ENCODE measurements at places on chromosomes 16 and 17.
A peak's percentile ranks its signal among the peaks of the same experiment; 100 is the strongest.

- DNase-seq = no peak
Observed at GRCh38 chr16:10037751-10038150, 144.5 kb downstream of the GRIN2A start.

GRCh38 chr16:30369091-30369937 lies 980 bp downstream of the TBC1D10B start:
- DNase-seq = no peak

DNA sequence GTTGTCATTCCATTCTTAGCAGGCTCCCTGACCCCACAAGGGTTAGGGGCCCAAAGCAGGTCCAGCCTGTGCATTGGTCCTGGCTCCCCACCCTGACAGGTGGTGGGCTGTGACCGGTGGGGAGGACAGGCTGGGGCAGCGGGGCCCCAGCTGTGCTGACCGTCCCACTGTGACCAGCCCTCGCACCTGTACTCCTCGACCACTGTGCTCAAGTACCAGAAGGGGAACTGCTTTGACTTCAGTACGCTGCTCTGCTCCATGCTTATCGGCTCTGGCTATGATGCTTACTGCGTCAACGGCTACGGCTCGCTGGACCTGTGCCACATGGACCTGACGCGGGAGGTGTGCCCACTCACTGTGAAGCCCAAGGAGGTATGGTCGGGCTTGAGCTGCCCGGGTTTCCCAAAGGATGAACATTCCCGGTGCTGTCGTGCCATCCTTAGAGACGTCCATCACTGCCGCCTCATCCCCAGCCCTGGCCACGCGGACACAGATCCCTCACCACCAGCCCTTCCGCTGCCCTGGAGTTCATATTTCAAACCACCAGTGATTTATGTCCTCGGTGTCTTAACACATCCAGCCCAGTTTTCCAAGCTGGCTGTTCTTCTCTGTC lies 7.3 kb downstream of the DRC7 start:
- no peak for DNase-seq

DNA sequence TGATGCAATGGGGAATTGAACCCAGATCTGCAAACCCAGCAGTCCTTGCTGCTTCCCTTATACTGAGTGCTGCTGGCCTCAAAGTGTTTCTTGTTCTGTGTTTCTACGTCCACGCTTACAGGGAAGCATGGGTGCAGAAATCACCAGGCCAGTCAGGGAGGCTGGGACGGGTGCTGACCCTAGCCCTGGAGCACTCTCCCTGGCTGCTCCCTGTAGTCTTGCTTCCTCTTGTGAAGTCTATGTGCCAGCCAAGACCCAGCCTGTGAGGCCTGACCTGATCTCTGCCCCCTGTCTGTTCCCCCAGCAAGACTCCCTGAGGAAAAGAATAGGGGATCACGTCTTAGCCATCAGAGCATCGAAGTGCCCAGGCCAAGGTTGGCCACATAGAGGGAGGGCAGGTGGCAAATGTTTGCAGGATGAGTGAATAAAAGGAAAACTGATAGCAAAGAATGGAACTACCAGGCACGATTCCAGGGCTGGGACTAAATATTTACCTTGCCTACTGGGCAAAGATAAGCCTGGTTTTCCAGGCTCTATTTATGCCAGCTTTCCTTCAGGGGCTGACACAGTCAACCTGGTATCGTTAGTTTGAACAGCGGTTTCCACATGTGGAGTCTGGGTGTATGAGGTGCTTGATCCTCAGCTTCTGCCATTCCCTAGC lies 41.2 kb upstream of the RHOT1 start:
- DNase-seq = no peak

GRCh38 chr17:82399041-82399441 lies 19.1 kb upstream of the HEXD start:
- DNase-seq = no peak

GRCh38 chr16:87143661-87144121 lies 173.5 kb downstream of the C16orf95 start:
- DNase-seq = no peak

DNA sequence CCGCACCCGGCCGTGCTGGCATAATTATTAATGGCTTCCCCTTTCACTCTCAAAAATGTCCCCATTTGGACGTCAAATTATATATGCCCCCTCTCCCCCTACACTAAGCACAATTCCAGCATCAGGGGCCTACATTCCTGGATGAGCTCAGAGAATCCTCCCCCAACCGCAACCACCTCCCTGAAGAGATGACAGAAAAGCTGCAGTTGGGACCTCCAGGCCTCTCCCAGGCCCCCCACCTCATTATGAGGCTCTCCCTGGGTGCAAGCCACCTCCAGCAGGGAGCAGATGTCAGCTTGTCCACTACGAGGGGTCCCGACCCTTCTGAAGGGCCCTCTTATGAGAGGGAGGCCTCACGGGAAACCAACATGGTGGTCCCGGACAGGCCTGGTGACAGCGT lies 18.5 kb upstream of the NCBP3 start:
- DNase-seq = no peak

DNA sequence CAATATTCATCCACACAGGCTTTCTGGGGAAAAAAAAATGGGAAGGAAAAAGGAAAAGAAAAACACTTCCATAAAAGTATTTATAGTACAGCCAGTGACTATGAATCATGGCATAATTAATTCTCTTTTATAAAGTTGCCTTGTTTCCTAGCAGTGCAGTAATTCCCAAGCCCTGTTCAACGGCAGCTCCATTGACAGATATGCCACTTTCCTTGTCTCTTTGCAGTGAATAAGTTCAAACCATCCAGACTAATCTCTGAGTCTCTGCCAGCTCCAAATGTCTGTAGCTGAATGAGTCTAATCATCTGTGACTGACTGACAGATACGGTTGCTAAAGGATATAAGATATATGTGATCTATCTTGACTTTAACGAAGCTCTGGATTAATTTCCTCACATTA lies 52.9 kb upstream of the KCNJ16 start:
- no peak for DNase-seq

- no peak for DNase-seq
Observed at GRCh38 chr16:51591480-51591879, 440.4 kb upstream of the SALL1 start.

GRCh38 chr16:845351-845745 lies 44.8 kb upstream of the GNG13 start:
- DNase-seq = no peak

GRCh38 chr16:80993307-80993706 lies 13.4 kb downstream of the CMC2 start:
- no peak for DNase-seq

- DNase-seq = no peak
Observed at GRCh38 chr16:11963706-11964105, 1.3 kb upstream of the TNFRSF17 start.

DNA sequence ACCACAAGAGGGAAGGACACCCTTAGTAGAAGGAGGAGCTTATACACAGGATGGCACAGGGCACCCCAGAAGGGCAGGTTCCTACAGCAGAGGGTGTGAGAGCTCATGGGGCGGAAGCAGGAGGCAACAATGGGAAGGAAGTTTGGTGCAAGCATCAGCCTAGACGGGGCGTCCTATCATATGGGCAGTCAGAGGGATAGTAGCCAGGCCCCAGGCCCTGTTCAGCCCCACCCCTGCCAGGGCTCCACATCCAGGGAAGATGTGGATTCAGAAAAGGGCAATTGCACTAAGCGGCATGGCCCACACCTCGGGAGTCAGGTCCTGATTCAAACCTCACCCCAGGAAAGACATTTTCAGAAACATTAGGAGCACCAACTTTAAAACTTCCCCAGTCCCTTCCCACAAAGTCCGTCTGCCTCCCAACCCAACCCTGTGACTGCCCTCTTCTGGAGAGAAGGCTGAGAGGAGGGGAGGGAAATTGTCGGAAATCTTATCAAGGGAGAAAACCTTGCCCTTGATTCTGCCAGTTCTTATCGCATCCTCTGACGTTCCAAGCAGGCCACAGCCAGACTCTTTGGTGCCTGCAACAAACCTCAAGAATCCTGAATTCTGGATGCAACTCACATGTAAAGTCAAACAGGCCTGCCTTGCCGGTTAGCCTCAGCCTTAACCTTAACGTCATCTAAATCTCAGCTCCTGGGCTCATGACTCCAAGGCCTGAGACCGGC lies 198.8 kb upstream of the CDH5 start:
- no peak for DNase-seq

DNA sequence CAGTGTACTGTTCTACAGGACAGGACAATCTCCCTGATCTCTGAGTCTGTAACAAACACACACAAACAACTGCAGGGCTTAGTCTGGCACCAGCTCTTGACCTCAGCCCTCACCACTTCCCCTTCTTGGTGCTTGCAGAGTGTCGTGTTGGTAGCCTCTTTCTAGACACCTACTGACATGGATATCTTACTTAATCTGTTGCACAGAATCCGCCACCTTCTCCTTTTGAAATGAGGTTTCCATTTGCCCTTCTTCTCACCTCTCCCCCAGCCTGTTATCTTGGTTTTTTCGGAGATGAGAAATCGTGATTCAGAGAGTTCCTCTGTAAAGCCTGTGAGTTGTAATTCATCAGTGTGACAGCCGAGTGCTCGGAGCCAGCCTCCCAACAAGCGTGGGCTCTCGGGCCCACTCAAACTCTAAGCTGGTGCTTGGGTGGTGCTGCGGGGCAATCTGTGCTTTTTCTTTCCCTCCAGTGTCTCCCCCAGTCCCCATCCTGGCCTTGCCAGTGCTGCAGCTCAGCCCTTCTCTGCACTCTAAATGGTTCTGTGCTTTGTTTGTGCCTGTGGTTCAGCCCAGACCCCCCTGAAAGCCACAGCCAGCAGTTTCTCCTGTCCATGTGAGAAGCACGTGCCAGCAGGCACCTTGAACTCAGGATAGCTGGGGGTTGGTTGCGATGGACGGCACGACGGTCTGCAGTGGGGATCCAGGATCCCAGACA lies 28.1 kb downstream of the KIAA0513 start:
- DNase-seq = peak; percentile 44

- DNase-seq = no peak
Observed at GRCh38 chr16:683396-684070, 601 bp downstream of the JMJD8 start.

- no peak for DNase-seq
Observed at GRCh38 chr16:55907661-55908060, 32.5 kb upstream of the CES5A start.

DNA sequence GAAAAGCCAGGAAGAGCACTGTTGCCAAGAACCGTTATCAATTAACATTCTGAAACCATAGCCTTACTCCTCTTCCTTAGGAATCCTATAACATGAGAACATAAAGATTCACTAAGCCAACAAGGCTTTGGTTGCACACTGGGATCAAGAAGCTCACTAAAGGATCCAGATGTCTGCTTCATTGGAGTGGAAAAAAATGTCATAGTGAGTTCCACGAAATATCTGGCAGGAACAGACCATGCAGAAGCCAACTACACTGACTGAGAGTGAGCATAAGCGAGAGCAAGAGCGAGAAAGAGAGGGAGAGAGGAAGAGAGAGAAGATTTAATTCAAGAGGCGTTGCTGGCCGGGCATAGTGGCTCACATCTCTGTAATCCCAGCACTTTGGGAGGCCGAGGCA lies 13.4 kb upstream of the MEIOC start:
- no peak for DNase-seq

DNA sequence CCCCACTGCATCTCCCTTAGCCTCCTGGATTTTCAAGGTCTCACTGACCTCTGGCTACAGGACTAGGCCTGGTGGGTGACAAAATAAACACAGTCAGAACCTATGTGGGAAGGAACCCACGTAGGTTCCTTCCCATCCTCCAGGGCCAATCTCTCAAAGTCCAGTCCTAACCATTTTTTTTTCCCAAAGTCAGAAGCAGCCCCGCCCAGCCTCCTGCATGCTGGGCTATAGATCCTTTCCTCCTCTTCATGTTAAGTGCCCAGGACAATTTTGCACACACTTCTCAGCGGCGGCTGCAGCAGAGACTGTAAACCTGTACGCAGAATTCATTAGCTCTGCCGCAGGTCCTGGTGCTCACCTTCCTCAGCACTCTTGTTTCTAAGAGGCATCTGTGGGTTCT lies 285.8 kb downstream of the NPIPA8 start:
- no peak for DNase-seq

GRCh38 chr17:74963656-74964055 lies 8.9 kb downstream of the HID1 start:
- DNase-seq = no peak

- no peak for DNase-seq
Observed at GRCh38 chr17:29958947-29959657, 17.7 kb downstream of the EFCAB5 start.

DNA sequence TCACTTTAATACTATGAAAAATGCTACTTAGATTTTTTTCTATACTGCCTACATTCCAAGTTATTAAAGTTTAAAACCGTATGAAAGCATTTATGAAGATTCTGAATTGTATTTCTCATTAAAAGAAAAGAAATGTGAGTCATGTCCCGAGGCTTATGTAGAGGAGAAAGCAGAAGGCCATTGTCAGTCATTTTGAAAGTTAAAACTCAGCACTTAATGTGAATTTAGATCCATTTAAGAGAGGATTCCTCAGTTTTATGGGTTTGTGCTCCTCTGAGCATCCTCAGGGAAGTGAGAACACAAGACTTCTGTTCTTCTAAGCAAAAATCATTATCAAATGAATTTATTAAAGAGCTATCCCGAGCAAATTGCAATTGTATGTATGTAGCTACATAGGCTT lies 11.8 kb downstream of the C17orf75 start:
- no peak for DNase-seq

GRCh38 chr16:9612267-9612666 lies 520.8 kb downstream of the HAPSTR1 start:
- DNase-seq = no peak

DNA sequence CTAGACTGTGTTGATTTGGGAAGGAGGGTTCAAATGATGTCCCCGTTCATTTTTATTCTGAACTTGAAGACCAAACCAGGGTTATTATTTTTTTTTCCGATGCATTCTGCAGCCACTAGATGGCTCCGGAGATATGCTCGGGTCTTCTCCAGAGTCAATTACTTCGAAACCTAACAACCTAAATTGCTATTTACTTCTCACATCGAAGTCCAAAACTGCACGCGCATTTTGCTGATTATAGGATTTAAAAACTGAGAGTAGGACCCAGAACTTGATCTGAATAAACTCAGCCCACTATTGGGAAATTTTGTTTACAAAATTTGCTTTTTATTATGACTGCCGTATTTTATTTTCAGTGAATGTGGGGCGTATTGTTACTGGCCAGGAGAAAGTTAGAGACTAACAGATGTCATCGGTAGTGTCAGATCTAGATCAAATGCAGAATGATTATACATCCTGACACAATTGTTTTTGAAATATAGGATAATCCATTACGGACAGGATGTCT lies 263.8 kb downstream of the HS3ST3A1 start:
- no peak for DNase-seq

DNA sequence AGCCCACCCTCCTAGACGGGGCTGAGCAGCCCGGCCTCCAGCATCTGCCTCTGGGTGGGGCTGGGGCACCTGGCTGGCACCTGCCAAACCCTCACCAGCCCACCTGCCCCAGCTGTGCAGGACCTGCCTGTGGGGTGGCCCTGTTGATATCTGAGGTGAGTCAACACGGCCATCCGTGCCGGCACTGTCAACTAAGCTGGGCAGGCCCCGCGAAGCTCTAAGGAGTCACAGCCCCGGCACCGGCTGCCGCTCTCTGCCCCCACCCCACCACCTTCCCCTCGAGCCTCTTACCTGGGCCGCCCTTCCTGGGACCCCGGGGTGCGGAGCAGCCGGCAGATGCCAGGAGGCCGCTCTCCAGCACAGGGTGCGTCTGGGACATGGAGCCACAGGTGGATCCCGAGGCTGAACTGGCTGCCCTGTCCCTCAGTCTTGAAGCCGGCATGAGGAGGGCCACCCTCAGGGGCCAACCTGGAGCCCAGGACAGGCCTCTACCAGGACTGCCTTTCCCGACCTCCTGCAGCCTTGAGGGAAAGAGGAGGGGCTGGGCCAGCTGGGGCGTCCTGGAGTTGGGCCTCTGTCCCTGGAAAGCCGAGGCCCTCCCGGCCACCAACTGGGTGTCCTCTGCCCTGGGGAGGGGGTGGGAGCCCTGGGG lies 515 bp downstream of the CBFA2T3 start:
- no peak for DNase-seq
